HAP-1 (cell line): ENCODE measurements at places on chromosomes 16 and 17.

- no peak for DNase-seq
Measured at GRCh38 chr17:28983286-28984230, 22.3 kb downstream of the SEZ6 start.

DNA sequence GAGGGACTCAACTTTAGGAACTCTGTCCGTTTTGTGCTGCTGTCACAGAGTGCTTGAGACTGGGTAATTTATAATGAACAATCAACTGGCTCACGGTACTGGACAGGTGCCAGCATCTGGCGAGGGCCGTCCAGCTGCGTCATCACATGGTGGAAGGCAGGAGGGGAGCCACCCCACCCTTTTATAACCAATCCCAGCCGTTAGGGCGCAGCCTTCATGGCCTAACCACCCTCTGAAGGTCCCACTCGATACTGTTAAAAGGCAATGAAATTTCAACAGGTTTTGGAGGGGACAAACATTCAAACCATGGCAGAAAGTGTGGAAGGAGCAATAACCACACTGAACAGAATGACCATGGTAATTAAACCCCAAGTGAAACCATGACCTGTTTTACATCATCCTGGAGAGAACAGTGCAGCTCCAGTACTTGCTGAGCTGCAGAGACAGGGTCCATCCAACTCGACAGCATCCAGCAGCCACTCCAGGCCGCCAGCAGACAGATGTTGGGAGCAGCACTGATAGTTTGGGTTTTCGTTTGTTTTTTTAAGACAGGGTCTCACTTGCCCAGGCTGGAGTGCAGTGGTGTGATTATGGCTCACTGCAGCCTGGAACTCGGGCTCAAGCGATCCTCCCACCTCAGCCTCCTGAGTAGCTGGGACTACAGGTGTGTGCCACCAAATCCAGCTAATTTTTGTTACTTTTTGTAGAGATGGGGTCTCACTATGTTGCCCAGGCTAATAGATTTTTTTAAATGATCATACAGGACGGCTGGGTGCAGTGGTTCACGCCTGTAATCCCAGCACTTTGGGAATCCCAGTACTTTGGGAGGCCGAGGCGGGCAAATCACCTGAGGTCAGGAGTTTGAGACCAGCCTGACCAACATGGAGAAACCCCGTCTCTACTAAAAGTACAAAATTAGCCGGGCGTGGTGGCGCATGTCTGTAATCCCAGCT, 11.0 kb downstream of the CHMP6 start:
- DNase-seq = no peak

DNA sequence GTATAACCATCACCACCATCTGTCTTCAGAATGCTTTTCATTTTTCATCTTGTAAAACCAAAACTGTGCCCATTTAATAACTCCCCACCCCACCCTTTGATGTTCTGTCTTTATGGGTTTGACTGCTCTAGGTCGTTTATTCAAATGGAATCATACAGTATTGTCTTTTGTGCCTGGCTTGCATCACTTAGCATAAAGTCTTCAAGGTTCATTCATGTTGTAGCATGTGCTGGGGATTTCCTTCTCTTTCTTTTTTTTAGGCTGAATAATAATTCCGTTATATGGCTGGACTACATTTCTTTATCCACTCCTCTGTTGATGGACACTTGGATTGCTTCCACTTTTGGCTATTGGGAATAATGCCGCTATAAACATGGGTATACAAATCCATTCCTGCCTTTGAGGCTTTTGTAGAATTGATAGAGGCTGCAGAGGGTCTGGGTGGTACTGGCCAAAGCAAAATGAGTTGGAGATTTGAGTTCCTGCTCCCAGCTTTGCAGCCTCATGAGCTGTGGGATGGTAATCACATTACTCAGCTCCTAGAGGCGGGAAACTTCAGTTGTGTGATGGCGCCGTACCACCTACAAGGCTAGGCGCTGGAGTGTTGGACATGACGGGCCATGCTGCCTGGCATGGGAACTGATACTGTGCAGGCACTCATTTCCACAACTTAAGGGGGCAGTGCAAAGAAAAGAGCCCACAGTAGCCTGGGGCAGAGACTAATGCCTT, 64.8 kb downstream of the CLEC16A start:
- DNase-seq = peak; percentile 58

GRCh38 chr17:59001158-59001814, 105.4 kb downstream of the TRIM37 start:
- DNase-seq = peak; percentile 38

DNA sequence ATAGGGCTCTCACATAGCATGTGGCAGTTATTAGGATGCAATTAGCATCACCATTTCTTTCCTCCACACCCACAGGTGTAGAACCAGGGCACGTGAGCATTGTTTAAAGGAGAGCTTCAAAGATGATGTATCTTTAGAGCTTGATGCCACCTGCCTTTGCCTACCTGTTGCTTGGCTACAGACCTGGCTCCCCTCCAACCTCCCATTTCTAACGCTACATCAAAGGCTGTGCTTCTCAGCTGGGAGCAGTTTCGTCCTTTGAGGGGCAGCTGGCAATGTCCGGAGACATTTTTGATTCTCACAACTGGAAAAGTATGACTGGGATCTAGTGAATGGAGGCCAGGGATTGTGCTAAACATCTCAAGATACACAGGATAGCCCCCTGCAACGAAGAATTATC, 78.5 kb upstream of the CLEC3A start:
- DNase-seq = no peak

DNA sequence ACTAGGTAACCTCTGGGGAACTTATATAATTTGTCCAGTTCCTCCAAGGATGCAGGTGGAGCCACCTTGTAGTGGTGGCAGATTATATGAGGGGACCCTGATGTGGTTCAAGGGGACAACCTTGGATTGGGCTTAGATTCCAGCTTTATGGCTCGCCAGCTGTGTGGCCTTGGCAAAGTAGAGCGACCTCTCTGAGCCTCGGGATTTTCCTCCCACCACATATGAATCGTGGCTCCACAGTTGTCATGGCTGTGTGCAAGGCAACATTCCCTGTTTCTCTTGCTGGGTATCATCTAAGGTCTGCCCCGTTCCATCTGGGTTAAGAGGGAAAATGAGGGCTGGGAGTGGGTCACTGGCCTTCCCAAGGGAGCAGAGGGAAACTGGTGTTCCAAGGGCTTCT, 104.6 kb downstream of the RAB11FIP4 start:
- no peak for DNase-seq

DNA sequence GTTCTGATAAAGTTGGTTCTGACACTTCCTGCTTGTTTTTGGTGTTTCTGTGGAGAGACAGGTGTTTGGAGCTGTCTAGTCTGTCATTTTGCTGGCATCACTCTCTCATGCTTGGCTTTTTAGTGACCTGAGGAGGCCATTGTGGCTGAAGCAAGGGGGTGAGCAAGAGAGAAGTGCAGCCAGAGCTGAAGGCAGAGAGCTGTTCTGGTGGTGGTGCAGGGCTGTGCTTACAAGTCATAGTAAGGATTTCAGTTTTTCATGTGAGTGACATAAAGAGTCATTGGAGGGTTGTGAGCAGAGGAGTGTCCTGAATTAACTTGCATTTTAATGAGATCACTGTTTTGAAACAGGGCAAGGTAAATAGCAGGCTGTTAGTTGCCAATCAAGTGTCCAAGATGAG, 97.5 kb downstream of the CHD9 start:
- no peak for DNase-seq

DNA sequence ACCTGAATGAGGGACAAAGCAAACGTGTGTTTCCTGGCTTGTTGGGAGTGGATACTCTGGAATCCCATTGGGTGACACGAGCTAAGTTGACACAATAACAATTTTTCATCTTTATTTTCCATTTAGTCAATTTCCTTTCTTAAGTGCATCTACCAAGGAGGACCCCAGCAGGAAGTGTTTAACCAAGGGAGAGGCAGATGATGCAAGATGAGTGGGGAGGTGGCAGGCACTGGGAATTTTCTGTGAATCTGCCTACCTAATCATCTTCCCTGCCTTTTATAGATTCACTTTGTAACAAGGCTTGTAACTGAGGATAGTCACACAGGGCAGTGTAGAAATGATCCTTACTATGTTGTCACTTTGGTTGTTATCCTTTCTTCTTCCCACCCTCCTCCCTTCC, 317.7 kb upstream of the HSBP1 start:
- no peak for DNase-seq

GRCh38 chr16:79137426-79137939, 463.1 kb downstream of the MAF start:
- DNase-seq = no peak

DNA sequence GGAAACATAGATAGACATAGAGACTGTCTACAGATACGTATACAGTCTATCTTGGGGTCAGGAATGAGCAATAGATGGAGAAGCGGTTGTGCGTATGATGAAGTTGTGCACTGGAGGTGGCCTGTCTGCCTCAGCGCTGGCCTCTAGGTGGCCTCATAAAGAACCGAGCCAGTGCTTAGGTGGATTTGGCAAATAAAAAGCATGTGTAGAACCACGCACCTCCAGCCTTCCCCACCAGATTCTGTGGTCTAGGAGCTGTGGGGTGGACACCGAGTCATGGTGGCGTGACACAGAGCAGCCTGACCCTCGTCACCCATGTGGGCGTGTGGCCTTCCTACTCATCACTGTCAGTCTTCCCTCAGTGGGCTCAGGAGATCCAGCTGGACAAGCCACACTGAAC, 34.0 kb downstream of the PGS1 start:
- no peak for DNase-seq

DNA sequence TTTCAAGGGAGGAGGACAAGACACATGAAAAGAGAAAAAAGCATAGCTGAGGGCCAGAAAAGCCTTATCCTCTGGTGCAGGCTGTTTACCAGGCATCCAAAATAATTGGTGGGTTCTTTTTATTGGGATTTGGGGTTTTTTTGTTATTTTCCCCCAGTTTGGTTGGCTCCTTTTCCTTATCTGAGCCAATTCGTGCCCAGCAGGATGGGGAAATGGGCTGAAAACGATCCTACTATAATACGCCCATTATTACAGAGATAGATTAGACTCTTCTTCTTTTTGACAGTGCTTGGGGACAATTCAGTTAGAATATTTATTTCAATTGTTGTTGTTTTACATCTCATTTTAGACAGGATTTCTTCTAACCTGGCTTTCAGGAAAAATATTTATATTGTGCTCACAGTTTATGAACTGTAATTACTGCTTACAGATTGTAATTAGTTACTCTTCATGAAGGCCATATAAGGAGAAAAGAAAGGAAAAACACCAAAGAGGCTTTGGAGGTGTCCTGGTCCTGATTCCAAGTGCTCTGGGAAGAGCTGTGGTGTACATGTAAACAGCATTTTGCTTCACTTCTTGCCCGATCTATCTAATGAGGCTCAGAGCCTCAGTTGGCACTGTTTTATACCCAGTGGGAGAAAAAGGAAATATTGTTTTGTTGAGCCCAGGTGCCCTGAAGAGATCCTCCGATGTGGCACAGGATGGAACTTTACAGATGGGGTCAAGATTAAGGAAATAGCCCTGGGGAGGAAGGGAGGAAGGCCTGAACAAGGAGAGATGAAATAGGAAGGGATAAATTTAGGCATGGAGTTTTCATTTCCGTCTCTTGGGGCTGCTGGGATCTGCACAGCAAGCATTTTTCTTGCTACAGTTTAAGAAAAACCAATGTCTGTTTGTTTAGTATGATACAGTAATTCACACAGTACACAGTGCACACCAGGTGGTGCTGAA, 611 bp upstream of the ANKRD40 start:
- DNase-seq = no peak

DNA sequence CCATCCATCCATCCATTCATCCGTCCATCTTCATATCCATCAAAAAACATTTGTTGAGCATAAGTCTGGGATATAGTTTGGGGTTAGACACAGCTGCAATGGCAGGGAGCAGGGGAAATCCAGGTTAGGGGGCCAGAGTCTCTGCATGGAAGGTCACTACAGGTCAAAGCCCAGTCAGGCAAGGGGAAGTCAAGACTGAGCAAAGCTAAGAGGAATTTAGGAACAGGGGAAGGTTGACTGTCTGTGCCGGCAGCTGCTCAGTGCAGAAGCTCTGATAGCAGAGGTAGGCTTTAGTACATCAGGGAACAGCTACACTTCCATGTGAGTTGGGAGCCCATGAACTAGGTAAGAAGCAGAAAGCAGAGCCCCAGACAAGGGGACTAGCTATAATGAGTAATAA, 68.1 kb downstream of the IRF8 start:
- no peak for DNase-seq

DNA sequence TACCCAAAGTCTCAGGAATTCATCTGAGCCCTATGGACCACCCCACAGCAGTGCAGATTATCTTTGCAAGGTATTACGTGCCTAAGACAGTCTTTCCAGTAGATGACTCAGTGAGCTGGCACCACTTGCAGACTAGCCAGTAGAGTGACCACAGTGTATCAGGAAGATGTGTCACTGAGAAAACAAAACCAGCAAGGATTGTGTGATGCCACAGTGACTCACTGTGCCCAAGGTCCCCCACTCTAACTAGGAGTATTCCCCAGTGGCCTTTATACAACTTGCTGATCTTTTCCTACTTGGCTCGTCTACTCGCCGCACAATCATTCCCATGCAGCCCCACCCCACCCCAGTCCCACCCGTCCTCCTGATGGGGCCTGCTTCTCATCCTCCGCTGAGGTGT, 26.8 kb upstream of the PRKCA start:
- DNase-seq = no peak

GRCh38 chr16:48165961-48166578, 10.3 kb upstream of the ABCC12 start:
- DNase-seq = no peak

DNA sequence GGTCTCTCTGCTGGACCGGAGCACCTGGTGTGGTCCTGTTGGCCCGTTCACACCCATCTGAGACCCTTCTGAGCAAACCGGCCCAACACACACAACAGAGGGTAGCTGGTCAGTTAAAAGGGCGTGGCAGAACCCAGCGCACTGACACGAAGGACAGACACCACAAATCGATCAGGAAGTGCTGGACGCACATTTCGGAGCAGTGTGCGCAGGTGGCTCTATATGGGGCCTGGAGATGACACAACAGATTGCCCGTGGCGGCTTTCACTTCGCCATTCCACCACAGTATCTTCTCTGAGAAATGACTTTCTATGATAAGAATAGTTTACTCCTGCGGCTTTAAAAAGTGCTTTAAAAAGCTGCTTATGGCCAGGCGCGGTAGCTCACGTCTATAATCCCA, 12.5 kb downstream of the CCDC57 start:
- DNase-seq = no peak
